ENCODE measurements at places on chromosomes 11 and 22.

DNA sequence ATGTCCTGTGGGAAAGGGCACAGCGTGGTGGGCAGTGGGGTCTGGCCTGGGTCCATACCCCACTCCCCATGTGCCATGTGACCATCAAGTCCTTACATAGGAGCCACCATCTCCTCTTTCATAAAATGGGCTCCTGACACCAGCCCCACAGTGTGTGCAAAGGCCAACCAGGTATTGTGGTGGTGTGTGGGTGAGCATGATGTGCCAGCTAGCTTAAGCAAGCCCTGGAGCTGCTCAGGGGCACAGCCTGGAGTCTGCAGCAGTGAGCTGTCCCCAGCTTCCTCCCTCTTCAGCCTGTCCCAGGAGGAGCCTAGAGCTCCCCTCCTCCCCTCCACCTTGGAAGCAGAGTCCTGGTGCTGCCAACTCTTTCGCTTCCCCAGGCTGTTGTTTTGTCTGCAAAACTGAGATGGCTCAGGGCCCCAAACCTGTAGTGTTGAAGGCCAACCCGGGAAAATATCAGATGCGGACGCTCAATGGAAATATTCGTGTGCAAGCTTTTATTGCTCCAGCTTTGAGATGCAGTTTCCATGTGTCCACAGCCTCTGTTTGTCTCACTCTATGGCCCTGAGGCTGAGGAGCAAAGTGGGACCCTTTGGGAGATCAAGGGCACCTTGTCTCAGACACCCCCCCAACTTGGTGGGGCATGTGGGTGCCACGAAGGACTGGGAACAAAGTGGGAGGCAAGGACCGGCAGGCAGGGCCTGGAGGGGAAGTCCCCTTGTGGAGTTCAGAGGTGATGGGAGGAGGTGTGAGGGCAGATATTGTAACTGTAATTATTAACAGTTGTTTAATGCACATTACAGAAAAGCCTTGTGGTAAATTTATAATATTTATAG, 92.6 kb downstream of the CTTN start:
- peak; percentile 33 for DNase-seq

DNA sequence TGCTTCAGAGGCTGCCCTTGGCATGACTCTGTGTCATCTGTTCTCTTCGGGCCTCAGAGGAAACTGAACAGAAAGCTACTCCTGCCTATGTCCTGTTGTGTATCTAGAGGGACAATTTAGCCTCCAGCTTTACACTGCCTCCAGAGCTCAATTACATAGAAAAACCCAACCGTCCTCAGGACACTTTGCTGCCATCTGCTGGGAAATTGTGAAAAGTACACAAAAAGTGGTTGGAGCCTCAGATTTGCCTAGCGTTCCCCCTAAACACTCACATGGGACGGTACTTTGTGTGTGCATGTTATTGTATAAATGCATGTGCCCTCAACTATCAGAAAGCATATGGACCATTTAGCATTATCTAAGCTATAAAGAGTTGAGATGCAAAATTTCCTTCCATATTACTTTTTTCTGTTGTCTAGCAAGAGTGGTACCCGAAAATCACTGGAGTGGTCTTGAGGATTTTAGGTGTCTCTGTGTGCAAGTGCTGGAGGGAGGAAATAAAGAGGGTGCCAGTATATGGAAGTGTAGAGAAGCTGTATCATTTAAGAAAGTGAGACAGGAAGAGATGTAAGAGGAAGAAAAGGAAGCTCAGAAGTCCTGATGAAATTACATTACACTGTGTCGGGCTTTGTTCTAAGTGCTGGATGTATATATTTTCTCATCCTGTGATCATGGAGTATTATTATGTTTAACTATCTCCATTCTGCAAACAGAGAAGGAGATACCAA, 8.7 kb upstream of the MS4A4E start:
- DNase-seq: no peak

- no peak for DNase-seq
Observed at GRCh38 chr11:125329786-125330185, 165.2 kb downstream of the PKNOX2 start.

DNA sequence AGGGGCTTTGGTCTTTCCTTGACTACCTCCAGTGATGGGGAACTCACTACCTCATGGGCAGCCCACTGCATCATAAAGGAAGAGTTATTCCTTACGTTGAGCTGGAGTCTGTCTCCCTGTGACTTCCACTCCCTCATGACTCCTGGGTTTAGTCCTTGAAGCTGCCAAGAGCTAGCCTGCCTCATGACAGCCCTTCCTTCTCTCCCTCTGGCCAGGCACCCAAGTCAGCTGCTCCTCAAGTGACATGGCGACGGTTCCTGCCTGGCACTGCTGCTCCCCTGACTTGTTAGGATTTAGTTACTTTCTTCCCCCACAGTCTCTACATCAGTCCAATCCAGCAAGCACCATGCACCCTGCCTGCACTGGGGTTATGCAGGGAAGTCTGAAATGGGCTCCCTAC, 196.1 kb upstream of the TBCEL start:
- no peak for DNase-seq

DNA sequence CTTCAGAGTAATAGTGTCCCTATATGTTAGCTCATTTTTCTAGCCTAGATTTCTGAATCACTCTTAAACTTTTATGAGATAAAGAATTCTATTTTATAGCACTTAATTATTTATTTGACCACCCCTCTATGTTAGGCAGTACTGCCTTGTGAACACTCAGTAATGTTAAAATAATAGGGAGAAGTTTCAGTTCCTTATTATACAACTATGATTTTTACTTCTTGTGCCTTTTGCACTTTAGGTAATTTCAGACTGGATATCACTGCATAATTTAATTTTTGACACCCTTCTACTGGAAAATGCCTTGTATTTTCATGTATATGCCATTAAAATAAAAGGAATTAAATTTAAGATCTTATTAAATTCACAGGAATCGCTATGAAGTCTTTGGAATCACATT, 3.1 kb downstream of the BCO2 start:
- DNase-seq: no peak

DNA sequence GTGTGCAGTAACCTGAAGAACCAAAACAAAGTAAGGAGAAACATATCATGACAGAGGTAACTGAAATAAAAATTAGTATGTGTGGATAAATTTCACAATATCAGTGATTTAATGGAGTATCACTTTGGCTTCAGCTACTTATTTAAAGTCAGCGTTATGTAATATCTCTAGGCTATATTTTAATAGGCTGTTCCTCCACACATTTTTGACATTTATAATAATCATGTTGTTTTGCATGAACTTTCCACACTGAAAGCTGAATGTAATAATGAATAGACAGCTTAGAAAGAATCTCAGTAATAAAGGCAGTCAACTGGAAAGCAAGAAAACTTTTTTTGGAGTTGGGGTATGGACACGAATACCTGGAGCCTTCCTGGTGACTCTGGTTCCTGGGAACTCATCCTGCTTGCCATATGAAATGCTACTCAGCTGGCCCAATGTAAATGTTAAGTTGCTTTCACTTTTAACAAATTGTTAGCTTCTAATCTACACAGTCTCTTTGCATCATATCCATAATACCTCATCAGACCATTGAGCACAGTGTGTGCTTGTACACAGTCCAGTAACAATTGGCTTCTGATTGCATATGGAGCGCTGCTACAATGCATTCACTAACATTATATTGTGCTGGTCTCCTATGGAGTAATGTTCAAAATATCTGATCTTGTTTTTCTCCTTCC, 257.7 kb downstream of the SOX6 start:
- DNase-seq: no peak

DNA sequence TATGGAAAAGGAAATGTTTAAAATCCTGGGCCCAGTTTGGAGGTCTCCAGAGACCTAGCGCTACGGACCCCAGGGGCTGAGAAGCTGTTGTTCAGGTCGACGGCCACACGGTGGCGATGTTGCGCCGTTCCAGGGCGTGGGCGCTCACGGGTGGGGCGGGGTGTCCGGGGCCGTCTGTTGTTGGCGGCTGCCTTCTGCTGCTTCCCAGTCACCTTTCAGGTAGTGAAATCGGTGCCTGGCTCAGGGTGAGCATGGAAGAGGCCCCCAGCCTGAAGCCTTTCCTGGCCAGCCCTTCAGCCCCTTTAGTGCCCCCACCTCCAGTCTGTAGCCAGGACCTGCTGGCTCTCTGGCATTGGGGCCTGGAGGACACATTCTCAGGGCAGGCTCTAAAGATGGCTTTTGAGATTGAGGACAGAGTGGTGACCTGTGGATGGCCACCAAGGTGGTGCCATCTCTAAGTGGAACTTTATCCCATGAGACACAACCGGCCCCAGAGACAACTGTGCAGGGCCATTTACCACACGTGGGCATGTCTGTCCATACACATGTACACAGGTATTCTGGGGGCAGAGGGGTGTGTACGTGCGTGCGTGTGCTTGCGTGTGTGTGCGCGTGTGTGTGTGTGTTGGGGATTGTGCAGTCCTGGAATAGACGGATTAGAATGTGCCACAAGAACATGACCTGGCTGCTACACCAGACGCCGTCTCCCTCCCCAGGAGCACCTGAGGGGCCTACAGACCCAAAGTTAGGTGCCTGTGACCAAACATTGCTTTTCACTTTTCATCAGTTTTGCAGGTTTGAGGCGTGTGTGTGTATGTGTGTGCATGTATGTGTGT, 53.8 kb downstream of the ST14 start:
- peak; percentile 85 for DNase-seq

- DNase-seq: no peak
Observed at GRCh38 chr11:58927393-58928106, 11.7 kb upstream of the GLYATL1 start.

- DNase-seq: no peak
Observed at GRCh38 chr11:1129611-1130160, 28.1 kb upstream of the MUC5AC start.

GRCh38 chr22:26744892-26745808, 87.8 kb downstream of the MIAT start:
- DNase-seq: no peak

- no peak for DNase-seq
Observed at GRCh38 chr22:22682807-22683667, 38.6 kb downstream of the GGTLC2 start.

DNA sequence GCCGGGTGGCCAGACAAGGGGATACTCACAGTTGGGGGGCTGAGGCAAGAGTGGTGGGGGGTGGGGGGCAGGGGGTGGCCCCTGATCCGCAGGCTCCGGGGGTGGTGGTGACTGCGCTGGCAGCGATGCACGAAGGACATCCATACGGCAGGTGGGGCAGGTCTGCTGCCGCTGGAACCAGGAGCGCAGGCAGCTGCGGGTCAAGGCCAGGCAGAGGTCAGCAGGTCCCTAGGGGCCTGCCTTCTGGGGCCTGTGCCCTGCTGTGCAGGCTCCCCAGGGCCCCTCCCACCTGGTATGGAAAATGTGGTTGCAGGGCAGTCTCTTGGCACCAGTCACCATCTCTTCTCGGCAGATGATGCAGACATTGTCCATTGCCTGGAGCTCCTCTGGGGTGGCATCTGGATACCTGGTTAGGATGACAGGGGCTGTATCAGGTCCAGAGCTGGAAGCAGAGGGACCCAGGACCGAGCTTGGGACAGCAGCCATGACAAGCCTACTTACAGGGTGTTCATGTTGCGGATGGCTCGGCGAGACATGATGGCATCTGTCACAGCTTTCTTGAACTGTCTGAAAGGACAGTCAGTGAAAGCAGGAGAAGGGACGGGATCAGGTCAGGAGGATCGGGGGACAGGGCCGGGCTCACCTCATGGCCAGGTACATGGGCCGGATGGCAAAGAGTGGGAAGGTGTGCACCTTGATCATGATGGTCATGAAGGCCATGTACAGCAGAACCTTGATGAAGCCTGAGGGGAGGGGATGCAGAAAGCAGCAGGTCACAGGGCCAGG, 3.5 kb downstream of the SYVN1 start:
- peak; percentile 52 for DNase-seq

GRCh38 chr11:57338142-57338541, at the start of gene P2RX3:
Gene P2RX3, plus strand, starts transcription at chr11:57338352. Its CDS starts 199 bp downstream, at chr11:57338551.
- no peak for DNase-seq

- peak; percentile 66 for DNase-seq
Observed at GRCh38 chr22:30890686-30891442, 77.7 kb downstream of the MORC2 start.

- no peak for DNase-seq
Observed at GRCh38 chr11:41868606-41869005, 409.2 kb upstream of the LRRC4C start.

DNA sequence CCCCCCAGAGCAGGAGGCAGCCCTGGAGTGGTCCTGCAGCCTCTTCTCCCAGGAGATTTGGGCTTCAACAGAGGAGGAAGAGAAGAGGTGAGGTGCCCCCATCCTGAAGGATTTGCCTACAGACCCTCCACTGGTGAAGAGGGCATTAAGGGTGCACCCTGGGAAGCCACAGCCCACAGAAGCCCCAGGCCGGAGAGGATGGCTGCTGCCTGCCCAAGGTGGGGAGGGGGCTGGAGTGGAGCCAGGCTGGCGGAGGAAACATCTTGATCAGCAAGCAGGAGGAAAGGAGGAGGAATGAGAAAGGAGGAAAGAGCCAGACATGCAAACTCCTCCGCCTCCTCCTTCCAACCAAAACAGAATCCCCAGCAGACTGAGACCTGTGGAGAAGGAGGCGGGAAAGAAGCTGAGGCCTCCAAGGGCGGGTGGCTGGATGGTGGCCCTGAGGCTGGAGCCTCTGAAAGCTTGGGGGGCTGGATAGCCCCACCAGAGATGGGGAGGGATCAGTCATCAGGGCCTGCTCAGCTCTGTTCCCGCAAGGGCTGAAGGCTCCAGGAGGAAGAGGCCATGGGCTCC, 31.3 kb downstream of the ARRB1 start:
- no peak for DNase-seq

DNA sequence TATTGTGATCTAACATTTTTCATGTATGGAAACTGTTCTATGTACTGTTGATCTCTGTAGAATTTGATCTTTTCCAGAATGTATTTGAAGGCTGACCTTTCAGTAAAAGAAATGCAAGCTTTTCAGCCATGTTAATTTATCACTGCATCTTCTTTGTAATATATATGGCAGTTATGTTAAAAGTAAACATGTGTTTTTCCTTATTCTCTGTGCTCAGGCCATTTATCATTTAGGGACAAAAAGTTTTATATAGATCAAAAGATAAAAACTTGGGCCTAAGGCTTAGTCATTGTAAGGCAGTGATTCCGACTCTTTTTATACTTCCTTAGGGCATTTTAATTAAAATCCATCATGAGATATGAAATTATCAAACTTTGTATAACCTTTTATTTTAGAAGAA, 48.7 kb downstream of the KDM2A start:
- DNase-seq: no peak

GRCh38 chr11:1807264-1807995, 27.4 kb upstream of the SYT8 start:
- no peak for DNase-seq

DNA sequence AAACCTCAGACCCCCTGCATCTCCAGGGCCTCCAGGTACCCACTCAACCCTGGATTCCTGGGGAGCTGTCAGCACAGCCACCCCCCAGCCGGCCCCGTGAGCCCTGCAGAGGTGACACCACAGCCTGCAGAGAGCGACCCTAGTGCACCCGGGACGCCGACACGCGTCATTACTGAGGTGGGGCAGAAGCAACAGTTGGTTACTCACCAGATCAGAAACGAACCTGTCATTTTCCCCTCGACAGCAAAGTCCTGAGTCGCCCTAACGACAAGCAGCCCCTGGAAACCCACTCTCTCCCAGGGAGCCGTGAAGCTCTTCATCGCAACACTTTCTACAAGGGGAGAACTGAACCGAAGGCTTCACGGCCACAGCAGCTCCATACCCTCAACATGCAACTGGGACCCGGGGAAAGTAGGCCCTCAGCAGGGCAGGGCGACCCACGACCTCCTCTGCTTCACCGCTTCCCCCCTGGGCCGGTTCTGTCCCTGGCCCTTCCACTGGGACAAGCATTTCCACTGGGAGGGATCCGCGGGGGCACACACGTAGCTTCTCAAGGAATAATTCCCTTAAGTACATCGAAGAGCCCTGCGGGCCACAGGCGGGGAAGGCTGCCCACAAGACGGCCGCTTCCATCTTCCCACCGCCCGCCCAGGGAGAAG, 1.6 kb downstream of the BRD1 start:
- DNase-seq: no peak

All from upper lobe of right lung (tissue), 1 donor.